ENCODE measurements at places on chromosomes 12 and 14. TPM values are rescaled to one million over a fixed set of nuclear protein-coding genes. Genes with fewer than 3 reads are reported as not detected.

Gene ZDHHC22
- total RNA-seq: under 0.01 TPM

Gene SERPINA12
- total RNA-seq: not detected

Gene NPAS3
- 0.20 TPM for total RNA-seq

Gene CINP
- total RNA-seq: 41.7 TPM

Gene SLCO1C1
- total RNA-seq: not detected

Gene ARHGAP5
- 21.4 TPM for total RNA-seq

Gene FBXL14
- total RNA-seq: 10.2 TPM

Gene TOMM20L
- not detected for total RNA-seq

Gene CISTR
- total RNA-seq: not detected

Gene LRP6
- total RNA-seq: 55.0 TPM

Gene TAS2R19
- 2.6 TPM for total RNA-seq

Gene TAS2R50
- 1.2 TPM for total RNA-seq

Gene KRT7
- 121 TPM for total RNA-seq

GRCh38 chr12:73906757-73907156 is 630.9 kb upstream of the ATXN7L3B start:
- no peak for DNase-seq

DNA sequence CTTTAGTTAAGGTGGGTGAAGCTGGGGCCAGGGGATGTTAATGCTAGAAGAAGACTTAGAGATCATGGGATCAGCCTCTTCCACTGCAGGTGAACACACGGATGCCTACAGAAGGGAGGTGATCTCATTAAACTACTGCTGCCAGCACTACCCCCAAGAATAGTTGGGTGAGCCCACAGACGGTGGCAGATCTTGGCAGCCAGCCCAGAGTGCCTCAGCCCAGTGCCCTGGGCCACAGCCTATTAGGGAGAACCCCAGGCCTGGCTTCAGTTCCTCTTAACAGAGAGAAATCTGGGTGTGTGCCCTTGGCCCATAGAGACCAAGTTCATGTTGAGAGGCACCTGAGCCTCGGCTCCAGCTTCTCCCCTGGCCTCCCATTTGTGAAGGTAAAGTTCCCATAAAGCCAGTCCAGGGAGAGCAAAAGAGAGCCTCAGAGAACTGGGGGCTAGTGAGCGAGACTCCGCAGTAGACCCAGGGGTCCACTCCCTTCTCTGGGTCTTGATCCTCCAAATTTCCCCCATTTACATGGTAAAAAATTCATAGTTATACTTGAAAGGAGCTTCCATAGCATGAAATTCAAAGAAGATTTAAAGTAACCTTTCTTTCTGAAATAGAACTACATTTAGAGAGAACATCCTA is 125.0 kb upstream of the CCND2 start:
- no peak for DNase-seq

DNA sequence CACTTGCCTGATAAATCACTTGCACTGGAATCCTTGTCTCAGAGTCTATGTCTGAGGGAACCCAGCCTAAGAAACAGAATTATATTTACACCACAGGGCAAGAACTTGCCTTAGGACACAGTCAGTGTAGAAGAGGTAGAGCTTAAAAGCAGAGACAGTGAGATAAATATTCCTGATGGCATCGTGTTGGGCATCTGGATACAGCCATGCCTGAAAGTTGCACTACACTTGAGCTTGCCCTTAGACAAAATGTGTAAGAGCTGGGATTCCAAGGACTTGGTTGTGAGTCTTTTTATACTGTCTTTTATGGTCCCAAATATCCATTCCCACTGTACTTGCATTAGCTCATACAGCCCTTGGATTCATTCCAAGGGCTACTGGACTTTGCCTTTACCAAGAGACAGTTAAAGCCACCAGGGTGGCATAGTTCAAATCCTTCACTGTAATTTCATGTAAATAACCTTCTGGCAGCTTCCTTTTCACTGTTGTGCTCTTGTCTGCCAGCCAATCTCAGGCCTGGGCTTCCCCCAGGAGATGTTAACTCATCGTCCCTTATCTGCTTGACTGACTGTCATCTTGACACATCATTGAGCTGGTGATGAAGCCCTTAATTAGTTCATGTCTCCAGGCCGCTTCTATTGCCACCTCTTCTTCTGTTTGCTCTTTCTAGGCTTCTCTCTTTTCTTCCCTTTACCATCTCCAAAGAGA is 577.9 kb upstream of the TBX3 start:
- DNase-seq: no peak

DNA sequence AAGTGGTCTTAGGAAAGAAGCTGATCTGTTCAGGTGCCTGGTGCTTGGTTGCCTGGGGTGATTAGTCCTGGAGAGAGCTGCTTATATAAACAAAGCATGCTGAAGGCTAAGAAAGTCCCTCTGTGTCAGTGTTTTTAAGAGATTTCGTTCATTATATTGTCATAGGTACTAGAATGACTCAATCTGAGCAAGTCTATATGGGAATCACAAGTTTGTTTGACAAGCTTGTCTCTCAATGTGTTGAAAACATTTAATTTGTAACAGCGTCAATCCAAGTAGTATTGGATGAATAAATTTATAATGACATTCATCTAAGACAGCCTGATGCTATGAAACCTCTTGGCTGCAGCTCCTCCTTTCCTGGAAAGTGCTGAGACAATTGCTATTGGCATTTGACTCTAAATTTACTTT is 256.3 kb downstream of the TMTC2 start:
- no peak for DNase-seq

- DNase-seq: no peak
Measured at GRCh38 chr12:20142316-20142715, 226.0 kb upstream of the PDE3A start.

DNA sequence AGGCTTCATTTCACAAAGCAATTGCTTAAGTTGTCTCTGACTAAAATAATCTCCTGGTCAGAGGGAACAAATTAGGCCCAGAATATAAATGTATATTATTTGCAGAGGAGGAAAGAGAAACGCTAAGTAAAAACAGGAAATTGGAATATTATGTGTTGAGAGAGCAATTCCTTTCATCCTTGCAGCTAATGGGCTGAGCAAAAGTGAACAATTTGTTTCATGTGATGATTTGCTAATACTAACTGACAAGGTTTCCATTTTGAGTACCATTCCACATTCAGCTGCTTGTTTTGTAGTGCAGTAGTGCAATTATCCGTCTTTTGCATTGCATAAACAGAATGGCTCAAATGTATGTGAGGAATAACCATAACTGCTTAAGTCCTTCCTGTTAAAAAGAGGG is 103.2 kb downstream of the TPH2 start:
- no peak for DNase-seq

- no peak for DNase-seq
Measured at GRCh38 chr14:51224551-51224950, 15.5 kb upstream of the TMX1 start.

- peak; percentile 55 for DNase-seq
Measured at GRCh38 chr14:54503486-54503885, 6.2 kb upstream of the CGRRF1 start.

DNA sequence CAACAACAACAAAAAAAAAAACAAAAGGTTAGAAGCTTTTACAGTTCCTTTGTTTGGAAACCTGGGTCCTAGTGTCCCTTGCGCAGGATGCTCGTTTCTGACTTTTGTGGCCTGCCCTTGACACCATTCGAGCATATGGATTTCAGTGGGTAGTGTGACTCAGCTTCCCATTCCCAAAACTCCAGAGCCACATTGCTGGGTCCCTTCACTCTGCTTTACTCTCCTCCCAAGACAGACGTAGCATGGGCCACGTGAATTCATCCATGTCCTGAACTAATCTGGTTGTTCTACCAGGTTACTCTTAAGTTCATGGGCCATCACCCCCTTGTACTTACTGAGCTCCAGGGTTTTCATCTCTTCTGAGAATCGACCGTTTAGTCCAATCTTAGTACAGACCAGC is 68.0 kb upstream of the MAX start:
- DNase-seq: no peak

GRCh38 chr14:20428010-20428365 is 8.0 kb downstream of the KLHL33 start:
- no peak for DNase-seq

- no peak for DNase-seq
Measured at GRCh38 chr12:117046011-117046369, 53.2 kb downstream of the TESC start.

GRCh38 chr14:103070263-103070885 is 13.0 kb upstream of the CDC42BPB start:
- no peak for DNase-seq

DNA sequence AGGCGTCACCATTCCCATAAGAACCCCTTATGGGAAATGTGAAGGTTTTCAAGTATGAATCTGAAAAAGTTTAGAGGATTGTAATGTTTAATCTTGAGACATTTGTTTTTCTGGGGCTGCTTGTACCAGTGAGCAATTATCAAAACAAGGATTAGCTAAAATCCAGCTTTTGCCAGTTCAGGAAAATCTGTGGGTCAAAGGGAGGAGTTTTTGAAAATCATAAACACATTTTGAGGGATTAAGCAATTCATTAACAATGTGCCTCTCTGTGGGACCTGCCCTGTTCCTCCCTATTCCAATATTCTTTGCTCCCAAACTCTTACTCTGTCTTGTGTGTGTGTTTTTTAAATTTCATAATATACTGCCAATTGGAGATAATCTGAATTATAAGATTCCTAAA is 11.7 kb upstream of the DAAM1 start:
- no peak for DNase-seq

DNA sequence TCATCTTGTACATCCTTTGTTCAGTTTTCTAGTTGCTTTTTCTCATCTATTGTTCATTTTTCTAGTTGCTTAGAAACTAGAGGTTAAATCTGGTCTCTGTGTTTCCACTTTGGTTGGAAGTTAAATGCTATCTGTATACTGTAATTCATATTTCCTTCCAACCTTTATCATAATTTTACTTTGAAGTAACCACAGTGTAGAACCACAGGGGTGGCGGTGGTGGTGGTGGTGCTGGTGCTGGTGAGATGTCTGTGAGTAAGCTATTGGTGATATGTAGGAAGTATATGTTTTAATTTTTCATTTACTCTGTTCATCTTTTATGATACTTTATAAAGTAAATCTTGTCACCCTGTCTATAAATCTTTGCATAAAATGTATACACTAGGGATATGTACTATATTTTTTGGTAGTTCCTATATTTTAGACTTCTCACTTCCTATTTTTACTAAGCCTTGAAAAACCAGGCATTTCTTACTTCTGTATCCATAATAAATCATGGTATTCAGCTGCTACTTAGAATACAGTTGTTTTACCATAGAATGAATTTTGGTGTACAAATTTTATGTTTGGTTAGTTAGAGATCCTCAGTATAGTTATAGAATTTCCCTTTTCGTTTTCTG is 31.9 kb downstream of the CCDC91 start:
- no peak for DNase-seq

DNA sequence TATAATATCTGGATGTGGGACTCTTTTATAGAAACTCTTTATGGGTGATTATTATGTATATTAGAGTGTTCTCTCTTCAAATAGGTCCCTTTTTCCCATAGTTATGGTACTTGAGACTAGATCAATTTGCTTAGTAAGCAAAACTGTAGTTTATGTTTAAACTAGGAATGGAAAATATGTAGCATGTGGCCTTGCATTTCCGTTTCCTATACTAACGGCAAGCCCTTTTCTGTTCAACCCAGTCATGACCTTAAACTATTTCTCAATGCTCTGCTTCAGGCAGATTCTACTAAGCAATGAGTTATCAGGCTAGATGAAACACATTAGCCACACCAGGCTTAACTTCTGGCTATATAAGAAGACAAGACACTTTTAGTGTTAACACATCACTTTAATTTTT is 84.6 kb downstream of the OTOGL start:
- no peak for DNase-seq

DNA sequence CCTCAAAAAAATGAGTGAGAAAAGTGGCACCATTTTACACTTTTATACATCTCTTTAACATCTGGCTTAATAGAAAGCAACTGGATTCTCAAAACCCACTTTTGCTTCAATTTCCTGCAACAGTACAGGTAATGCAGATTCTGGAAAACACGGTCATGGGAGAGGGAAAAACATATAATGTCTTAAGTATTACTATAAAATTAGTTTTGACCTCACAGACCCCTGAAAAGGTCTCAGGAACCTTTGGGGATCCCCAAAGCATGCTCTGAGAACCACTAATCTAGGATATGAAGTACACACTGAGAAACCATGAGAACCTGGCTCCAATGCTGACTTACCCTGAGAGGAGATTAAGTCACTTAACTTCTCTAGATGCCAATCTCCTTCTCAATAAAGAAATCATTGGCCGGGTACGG is 64.7 kb downstream of the PPP2R5E start:
- no peak for DNase-seq

DNA sequence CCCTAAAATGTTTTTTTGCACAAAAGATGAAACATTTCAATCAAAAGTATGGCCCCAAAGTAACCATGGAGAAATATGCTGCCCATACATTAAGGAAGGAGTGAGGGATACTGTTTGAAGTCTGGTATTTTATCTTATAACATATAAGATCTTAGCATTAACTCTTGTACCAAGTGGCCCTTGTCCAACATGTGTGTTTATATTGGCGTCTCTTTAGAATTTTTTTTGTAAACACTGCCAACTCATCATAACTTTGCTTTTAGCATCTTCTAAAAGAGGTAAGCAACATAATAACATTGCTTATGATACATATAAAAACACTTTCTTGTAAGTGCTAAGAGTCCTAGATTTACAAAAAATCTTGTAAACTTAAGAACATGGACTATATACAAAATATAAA is 419.7 kb downstream of the ADAMTS20 start:
- DNase-seq: no peak

DNA sequence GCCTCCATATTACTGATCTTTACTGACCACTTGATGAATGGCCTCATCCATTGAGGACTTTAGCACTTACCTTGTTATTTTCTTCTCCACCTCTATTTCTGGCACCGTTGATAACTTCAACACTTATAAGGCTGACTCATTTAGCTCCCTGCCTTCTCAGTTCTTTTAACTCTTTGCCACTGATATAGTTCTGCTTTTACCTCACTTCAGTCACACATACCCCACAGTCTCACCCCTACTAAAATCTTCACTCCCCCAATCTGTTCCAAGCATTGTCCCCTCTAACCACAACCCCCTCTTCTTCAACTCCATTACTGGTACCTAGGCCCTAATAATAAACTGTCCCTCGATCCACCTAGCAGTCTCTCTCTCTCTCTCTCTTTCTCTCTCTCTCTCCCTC is 141.0 kb downstream of the PAH start:
- no peak for DNase-seq

GRCh38 chr12:24102676-24103075 is 153.2 kb upstream of the SOX5 start:
- no peak for DNase-seq
